ENCODE measurements at places on chromosomes 2 and 18. TPM values are rescaled to one million over a fixed set of nuclear protein-coding genes. Genes with fewer than 3 reads are reported as not detected.

GRCh38 chr2:168006498-168006897, 240.9 kb downstream of the STK39 start:
- no peak for DNase-seq
- H3K27ac ChIP-seq, result no peak overlapping the region
- H3K36me3 ChIP-seq, result no peaks in the 10 kb centered on the region
- H3K4me1 ChIP-seq, result no peaks in the 10 kb centered on the region

CPLX4 gene
- not detected for total RNA-seq

SCN9A gene
- 5.2 TPM for total RNA-seq

SCG2 gene
- total RNA-seq, result 0.48 TPM

- no peak overlapping the region for H3K27ac ChIP-seq
- no peaks in the 10 kb centered on the region for H3K4me1 ChIP-seq
- DNase-seq, result no peak
- no peaks in the 10 kb centered on the region for H3K36me3 ChIP-seq
Measured at GRCh38 chr2:25018681-25019080, 23.2 kb upstream of the EFR3B start.

All from PC-9 (cell line).